ENCODE measurements at places on chromosomes 6 and 20. TPM values are rescaled to one million over a fixed set of nuclear protein-coding genes. Genes with fewer than 3 reads are reported as not detected.

PSORS1C1 gene
- 4.2 TPM for total RNA-seq

TCF21 gene
- not detected for total RNA-seq

GSTA3 gene
- not detected for total RNA-seq

MCHR2 gene
- total RNA-seq: not detected

TCF15 gene
- total RNA-seq: 0.28 TPM

TRIM40 gene
- not detected for total RNA-seq

SAMD5 gene
- 9.2 TPM for total RNA-seq

MRAP2 gene
- total RNA-seq: 19.5 TPM

FAM209B gene
- not detected for total RNA-seq

- peaks cover 30% of the 10 kb centered on the region for H3K4me1 ChIP-seq
- H3K36me3 ChIP-seq: peaks cover 16% of the 10 kb centered on the region
- no peak overlapping the region for H3K4me3 ChIP-seq
- no peak overlapping the region for H3K27ac ChIP-seq
- no peaks in the 10 kb centered on the region for H3K27me3 ChIP-seq
Observed at GRCh38 chr6:151029970-151030369, 164.5 kb downstream of the MTHFD1L start.

DNA sequence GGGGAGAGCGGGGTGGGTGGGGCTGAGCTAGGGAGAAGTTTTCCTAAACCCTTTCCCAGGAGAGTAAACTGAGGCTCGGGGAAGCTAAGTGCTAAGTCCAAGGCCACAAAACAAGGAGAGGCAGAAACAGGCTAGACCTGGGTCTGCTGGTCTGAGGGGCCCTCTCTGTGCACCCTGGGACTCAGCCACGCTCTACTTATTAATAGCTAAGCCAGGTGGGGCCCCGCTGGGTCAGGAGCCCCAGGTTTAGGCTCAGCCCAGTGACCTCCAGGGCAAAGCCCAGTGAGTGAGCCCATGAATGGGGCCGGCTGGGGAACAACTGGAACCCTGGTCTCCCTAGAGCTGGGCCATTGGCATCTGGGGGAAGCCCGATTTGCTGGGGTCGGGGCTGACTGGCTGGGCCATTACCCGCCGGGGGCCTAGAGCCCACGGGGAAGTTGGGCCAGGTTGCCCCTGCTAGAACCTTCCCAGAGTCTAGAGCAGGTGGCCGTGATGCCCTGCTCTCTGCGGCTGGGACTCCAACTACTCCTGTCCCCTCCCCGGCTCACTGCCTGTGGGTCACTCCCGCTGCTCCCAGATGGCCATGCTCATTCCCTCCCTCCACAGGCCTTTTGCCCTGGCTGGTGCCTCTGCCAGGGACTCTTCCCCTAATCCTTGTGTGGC, 24.1 kb upstream of the NOL4L start:
- peaks cover 17% of the 10 kb centered on the region for H3K27me3 ChIP-seq
- no peak for DNase-seq
- H3K27ac ChIP-seq: no peak overlapping the region
- H3K4me1 ChIP-seq: no peaks in the 10 kb centered on the region
- H3K4me3 ChIP-seq: no peak overlapping the region

GRCh38 chr20:1841554-1842140, 53.6 kb upstream of the SIRPA start:
- H3K27ac ChIP-seq: no peak overlapping the region
- no peak overlapping the region for H3K4me3 ChIP-seq
- H3K27me3 ChIP-seq: peaks cover 2% of the 10 kb centered on the region
- H3K4me1 ChIP-seq: peaks cover 7% of the 10 kb centered on the region
- no peak for DNase-seq

GRCh38 chr6:617456-618100, 39.3 kb downstream of the HUS1B start:
- DNase-seq: no peak
- H3K36me3 ChIP-seq: peaks cover 21% of the 10 kb centered on the region
- peaks cover 6% of the 10 kb centered on the region for H3K4me1 ChIP-seq

DNA sequence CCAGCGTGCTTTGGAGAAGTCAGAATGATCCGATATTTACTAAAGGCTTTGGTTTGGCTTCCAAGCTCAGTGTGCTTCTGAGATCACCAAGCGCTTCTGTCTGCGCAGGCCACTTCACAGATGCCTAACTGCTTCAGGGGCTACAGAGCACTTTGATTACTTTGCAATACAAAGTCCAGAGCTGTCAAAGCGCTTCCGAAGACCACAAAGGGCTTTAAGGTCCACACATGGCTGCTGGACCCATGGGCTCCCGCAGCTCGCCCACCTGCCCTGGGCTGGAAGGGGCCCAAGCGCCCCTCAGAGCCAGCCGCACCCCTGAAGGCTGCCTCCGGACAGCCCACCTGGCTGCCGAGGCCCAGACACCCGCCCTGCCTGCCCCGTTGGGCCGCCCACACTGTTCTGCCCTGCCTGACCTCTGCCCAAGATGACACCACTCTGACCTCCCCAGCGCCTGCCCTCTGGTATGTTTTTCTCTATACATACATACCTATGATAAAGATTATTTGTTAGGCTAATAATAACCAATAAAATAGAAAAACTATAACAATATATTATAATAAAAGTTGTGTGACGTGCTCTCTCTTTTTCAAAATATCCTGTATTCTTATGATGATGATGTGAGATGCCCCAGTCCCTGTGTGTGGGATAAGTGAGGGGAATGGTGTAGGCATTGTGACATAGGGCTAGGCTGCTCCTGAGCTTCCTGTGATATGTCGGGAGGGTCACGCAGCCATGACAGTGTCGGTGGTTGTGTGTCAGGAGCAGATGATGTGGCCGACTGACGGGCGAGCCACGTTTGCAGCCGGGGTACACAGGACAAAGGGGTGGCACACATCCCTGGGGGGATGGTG, 22.6 kb downstream of the DYNLT1 start:
- H3K27ac ChIP-seq: peak overlapping the region; percentile 17
- DNase-seq: no peak
- H3K4me3 ChIP-seq: no peak overlapping the region
- H3K4me1 ChIP-seq: peaks cover 6% of the 10 kb centered on the region

DNA sequence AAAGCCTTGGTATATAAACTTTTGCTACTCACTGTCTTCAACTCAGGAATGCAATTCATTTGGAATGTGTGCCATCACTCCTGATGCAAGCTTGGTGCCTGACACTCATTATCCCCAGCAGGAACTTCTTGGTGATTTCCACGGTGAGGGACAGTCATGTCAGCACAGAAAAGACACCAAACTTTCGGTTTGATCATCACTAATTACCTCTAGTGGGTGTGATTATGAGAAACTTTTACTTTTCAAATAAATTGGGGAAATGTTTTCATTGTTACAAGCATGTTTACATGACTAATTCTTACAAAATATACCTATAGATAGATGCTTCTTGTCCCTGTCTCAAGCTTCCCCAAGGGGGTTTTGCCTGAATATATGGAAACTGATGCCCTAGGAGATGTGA, 40.9 kb downstream of the RPP40 start:
- H3K4me3 ChIP-seq: no peak overlapping the region
- DNase-seq: no peak
- no peaks in the 10 kb centered on the region for H3K4me1 ChIP-seq

- no peak for DNase-seq
- peak overlapping the region; percentile 82 for H3K4me3 ChIP-seq
- H3K36me3 ChIP-seq: no peaks in the 10 kb centered on the region
- H3K4me1 ChIP-seq: peaks cover 28% of the 10 kb centered on the region
- no peaks in the 10 kb centered on the region for H3K27me3 ChIP-seq
Observed at GRCh38 chr20:62066983-62067433, 1.3 kb upstream of the TAF4 start.

GRCh38 chr6:148996815-148997214, 250.0 kb downstream of the UST start:
- H3K4me1 ChIP-seq: peaks cover 51% of the 10 kb centered on the region
- no peak overlapping the region for H3K4me3 ChIP-seq
- no peaks in the 10 kb centered on the region for H3K27me3 ChIP-seq
- no peak for DNase-seq

DNA sequence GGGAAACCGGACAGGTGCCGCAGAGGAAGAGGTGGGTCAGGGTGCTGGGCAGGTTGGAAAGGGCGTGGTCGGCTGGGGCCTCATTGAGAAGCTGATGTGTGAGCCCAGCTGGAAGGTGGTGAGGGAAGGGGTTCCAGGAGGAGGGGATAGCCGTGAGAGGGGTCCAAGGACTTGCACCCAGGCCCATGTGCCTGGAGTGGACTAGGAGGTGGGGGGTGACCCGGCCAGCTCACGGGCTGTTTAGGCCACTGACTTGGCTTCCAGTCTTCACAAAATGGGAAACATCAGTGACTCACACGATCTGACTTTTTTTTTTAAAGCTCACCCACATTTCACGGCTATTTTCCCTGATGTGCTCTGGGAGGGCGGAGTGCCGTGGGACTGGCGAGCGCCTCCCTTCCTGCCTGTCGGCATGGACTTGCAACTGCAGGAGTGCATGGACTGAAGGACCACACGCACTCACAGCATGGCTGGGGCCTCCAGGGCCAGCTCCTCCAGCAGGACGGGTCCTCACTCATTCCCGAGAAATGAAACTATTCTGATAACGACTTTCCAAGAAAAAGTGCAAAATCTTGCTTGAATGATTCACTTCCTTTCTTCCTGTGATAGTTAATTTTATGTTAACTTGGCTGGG, 13.5 kb upstream of the PDE10A start:
- no peak overlapping the region for H3K27ac ChIP-seq
- H3K4me1 ChIP-seq: no peaks in the 10 kb centered on the region
- H3K36me3 ChIP-seq: no peaks in the 10 kb centered on the region

DNA sequence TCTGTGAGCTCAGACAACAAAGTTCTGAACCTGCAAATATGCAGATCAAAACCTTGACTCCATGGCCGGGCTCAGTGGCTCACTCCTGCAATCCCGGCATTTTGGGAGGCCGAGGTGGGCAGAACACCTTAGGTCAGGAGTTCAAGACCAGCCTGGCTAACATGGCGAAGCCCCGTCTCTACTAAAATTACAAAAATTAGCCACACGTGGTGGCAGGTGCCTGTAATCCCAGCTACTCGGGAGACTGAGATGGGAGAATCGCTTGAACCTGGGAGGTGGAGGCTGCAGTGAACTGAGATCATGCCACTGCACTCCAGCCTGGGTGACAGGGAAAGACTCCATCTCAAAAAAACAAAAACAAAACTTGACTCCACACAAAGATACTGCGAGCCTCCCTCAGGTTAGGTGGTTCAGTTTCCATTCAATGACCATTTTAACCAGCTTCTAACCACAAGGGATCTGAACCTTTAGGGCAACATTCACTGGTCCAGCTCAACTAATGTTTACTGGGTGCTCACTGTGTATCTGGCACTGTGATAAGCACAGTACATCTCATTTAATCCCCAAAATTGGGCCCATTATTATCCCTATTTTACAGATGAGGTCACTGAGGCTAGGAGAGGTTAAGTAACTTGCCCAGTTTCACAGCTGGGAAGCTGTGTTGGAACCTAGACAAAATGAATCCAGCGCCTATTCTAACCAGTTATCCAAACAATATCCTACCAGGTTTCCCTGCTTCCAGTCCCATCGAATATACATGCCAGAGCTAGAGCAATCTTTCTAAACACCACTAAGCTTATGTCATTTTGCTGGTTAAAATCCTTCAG, 1.8 kb downstream of the SNRPB start:
- no peaks in the 10 kb centered on the region for H3K27me3 ChIP-seq
- peak overlapping the region; percentile 96 for H3K27ac ChIP-seq
- peak overlapping the region; percentile 93 for H3K4me3 ChIP-seq
- H3K4me1 ChIP-seq: peaks cover 32% of the 10 kb centered on the region
- no peak for DNase-seq
- peaks cover 32% of the 10 kb centered on the region for H3K36me3 ChIP-seq

- peak overlapping the region; percentile 97 for H3K27ac ChIP-seq
- no peak overlapping the region for H3K4me3 ChIP-seq
- no peaks in the 10 kb centered on the region for H3K36me3 ChIP-seq
Observed at GRCh38 chr6:11767978-11768756, 10.4 kb downstream of the ADTRP start.

DNA sequence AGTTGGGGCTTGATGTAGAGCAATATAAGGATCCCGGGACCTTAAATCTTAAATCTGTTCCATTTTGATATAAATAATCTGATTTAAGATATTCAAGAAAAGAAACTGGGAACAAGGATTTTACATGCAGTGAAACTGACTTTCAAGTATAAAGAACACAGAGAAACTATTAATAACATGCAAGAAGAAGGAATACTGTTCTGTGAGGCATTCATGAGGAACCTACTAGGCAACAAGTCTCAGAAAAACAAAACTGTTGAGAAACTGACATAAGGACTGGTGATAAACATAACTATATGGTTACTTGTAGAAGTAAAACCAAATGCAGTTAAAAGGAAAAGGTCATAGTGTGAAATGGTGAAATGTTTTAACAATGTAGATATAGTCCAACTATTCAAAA, 15.8 kb downstream of the HDDC2 start:
- H3K4me3 ChIP-seq: no peak overlapping the region
- no peaks in the 10 kb centered on the region for H3K27me3 ChIP-seq
- H3K27ac ChIP-seq: peak overlapping the region; percentile 53

GRCh38 chr6:75306064-75306463, 21.5 kb upstream of the TMEM30A start:
- peak overlapping the region; percentile 23 for H3K27ac ChIP-seq
- no peaks in the 10 kb centered on the region for H3K36me3 ChIP-seq
- H3K4me3 ChIP-seq: no peak overlapping the region
- no peak for DNase-seq

- H3K4me3 ChIP-seq: no peak overlapping the region
- H3K36me3 ChIP-seq: peaks cover 18% of the 10 kb centered on the region
- H3K27me3 ChIP-seq: no peaks in the 10 kb centered on the region
- peaks cover 14% of the 10 kb centered on the region for H3K4me1 ChIP-seq
- no peak overlapping the region for H3K27ac ChIP-seq
Observed at GRCh38 chr6:149683256-149683859, 34.5 kb downstream of the LATS1 start.

- no peaks in the 10 kb centered on the region for H3K27me3 ChIP-seq
- peak overlapping the region; percentile 69 for H3K27ac ChIP-seq
- no peak for DNase-seq
- peaks cover 57% of the 10 kb centered on the region for H3K4me1 ChIP-seq
- H3K36me3 ChIP-seq: no peaks in the 10 kb centered on the region
- no peak overlapping the region for H3K4me3 ChIP-seq
Observed at GRCh38 chr6:12572896-12573827, 143.4 kb upstream of the PHACTR1 start.

GRCh38 chr20:41278936-41279335, 38.6 kb downstream of the ZHX3 start:
- H3K27me3 ChIP-seq: no peaks in the 10 kb centered on the region
- peaks cover 47% of the 10 kb centered on the region for H3K4me1 ChIP-seq
- no peaks in the 10 kb centered on the region for H3K36me3 ChIP-seq
- no peak overlapping the region for H3K4me3 ChIP-seq

DNA sequence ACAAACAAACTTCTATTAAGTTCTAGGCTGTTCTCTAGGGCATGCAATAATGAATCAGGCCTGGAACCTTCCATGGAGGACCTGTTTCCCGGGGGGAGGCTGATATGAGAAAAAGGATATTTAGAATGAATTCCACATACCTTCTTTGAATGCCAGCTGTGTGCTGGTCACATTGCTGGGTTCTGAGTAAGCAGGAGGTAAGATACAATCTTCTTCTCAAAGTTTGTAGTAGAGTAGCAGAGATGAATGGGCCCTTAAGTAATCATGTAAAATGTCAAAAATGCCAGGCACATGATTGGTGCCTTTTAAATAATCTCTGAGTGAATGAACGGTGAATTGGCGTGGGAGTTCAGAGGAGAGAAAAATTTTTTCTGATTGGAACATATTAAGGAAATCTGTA, 47.4 kb downstream of the TGM2 start:
- H3K36me3 ChIP-seq: peaks cover 5% of the 10 kb centered on the region
- H3K27me3 ChIP-seq: no peaks in the 10 kb centered on the region
- DNase-seq: no peak
- peak overlapping the region; percentile 18 for H3K27ac ChIP-seq

GRCh38 chr6:14476793-14477531, 359.4 kb downstream of the CD83 start:
- H3K4me3 ChIP-seq: no peak overlapping the region
- H3K27ac ChIP-seq: no peak overlapping the region
- peaks cover 2% of the 10 kb centered on the region for H3K36me3 ChIP-seq
